Pulmonary artery endothelial cell (primary cell): ENCODE measurements at places on chromosomes 2 and 18. TPM values are rescaled to one million over a fixed set of nuclear protein-coding genes. Genes with fewer than 3 reads are reported as not detected.

GRCh38 chr2:71463342-71463654 is 9.9 kb downstream of the DYSF start:
- no peak for DNase-seq

The KYNU gene
- total RNA-seq: 0.07 and 0.11 TPM in 2 replicates

DNA sequence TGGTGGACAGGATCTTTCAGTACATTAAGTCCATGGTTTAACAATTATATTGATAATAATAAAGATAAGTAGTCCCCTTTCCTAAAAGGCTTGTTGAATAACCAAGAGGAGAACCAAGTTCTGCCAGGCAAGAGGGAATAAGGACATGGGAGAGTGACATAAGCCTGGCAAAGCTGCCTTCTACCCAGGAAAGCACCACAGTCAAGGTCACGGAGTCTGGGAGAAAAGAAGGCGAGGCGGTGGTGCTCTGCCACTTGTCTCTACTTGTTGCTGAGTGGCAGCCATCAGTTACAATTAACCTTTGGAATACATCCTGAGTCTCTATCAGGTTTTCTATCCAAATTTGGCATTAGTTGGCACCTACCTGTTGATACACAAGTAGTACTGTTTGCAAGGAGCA is 101.7 kb upstream of the GATA6 start:
- no peak for DNase-seq

GRCh38 chr2:227029426-227030105 is 134.4 kb downstream of the COL4A4 start:
- no peak for DNase-seq

GRCh38 chr2:135130751-135131150 is 78.7 kb downstream of the RAB3GAP1 start:
- DNase-seq: no peak
